ENCODE measurements at places on chromosomes 7 and 10.
A peak's percentile ranks its signal among the peaks of the same experiment; 100 is the strongest.

- peak; percentile 79 for DNase-seq
Observed at GRCh38 chr7:142811154-142811737, 40.5 kb downstream of the PRSS2 start.

- no peak for DNase-seq
Observed at GRCh38 chr10:43225004-43225786, 41.7 kb downstream of the RASGEF1A start.

DNA sequence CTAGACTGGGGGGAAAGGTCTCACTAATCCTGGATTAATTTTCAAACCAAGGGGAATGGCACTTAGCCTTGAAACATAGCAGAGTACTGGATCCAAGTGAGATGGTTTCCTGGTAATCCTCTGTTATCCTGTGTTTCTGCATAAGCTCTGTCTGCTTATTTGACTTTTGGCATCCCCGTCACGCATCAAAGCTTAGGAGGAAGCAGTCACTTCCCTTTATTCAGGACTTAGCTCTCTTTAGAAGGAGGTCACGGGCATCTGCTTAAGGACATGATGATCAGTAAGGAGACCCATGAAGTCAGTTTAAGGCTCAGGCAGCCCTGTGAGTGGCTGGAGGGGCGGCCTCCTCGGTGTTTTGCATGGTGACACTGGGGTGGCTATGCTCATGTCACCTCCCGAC is 30.0 kb downstream of the TSPAN15 start:
- DNase-seq = no peak

DNA sequence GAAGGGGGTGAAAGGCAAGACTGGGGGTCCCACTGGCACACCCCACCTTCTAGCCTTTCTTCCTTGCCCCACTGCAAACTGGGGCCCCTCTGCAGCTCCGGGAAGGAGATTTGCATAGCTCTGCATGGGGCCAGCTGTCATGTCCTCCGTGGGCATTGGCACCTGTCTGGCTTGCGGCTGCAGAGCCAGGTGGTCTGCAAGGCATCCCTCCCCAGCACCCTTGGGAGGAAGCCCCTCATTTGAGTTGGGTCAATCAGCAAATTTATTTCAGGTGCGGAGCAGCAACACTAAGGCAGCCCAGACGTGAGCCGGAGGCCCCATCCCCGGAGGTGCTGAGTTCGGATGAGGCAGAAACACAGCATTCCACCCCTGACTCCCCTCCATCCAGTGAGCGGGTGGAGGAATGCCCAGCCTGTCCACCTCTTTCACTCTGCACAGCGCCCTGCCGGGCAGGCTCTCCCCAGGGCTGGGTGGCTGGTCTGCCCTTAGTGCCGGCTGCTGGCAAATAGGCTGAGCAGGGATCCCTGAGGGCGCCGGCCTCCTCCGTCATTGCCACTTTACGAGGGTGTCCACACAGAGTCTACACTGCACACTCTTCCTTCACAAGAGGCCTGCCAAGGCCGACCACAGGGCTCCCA is 143.2 kb downstream of the TCERG1L start:
- DNase-seq = no peak

- DNase-seq = no peak
Observed at GRCh38 chr7:127776776-127777386, 124.9 kb downstream of the SND1 start.

DNA sequence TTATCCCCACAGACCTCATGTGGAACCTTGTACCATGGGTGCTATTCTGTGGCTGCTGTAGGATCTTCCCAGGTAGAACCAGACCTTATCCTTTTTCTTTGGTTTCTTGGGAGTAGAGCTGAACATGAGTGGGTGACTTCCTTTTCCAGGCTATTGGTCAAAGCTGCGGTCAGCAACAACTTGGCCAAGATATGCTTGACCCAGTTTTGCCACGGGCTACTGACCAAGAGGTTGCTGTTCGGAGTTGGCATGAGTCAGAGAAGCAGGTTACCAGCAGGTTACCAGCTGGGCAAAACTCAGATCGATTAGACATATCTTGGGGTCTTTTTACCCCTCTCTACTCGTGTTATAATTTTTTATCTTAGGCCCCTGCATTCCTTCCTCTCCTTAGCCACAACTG is 36.7 kb upstream of the HDAC9 start:
- DNase-seq = no peak

GRCh38 chr7:80773787-80774508 is 135.5 kb downstream of the CD36 start:
- no peak for DNase-seq

- DNase-seq = no peak
Observed at GRCh38 chr7:68828575-68828974, 769.7 kb upstream of the AUTS2 start.

- no peak for DNase-seq
Observed at GRCh38 chr7:27212497-27213432, 12.9 kb upstream of the HOXA13 start.

GRCh38 chr7:152868122-152869040 is 108.8 kb downstream of the ACTR3B start:
- no peak for DNase-seq

GRCh38 chr10:49226594-49226993 is 38.4 kb upstream of the TMEM273 start:
- no peak for DNase-seq

Measured in hematopoietic multipotent progenitor cell treated with erythropoietin and hydrocortisone succinate and interleukin-3 and kit ligand, for 17 days (in vitro differentiated cells).